Central memory CD4-positive, alpha-beta T cell (primary cell): ENCODE measurements at places on chromosomes 2 and 18.

GRCh38 chr2:156411835-156412234 is 24.3 kb upstream of the GPD2 start:
- no peak for DNase-seq

GRCh38 chr2:224982226-224982625 is 60.0 kb downstream of the DOCK10 start:
- no peak for DNase-seq

DNA sequence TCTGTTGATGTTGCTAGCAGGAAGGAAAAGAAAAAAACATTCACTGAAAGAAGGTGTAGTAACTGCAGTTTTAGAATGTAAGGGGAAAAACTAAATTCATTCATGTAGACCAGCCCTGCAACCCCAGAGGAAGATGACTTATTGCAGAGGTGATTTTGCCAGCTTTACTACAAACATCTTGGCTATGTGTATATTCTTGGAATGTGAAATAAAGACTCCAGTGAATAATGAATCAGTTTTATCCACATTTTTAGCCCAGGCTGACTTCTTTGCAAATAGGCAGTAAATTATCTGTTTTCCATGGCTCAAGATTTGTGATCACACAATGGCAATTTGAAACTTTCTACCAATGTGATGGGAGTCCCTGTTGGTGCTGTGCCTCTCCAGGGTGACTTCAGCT is 206.1 kb upstream of the SETBP1 start:
- DNase-seq, result no peak

GRCh38 chr18:3577281-3577855 is 127.4 kb downstream of the TGIF1 start:
- no peak for DNase-seq
